ENCODE measurements at places on chromosomes 12 and 14. TPM values are rescaled to one million over a fixed set of nuclear protein-coding genes. Genes with fewer than 3 reads are reported as not detected.

The PIWIL1 gene
- total RNA-seq = not detected

The NOVA1 gene
- total RNA-seq = 4.5 TPM

The DNAH10 gene
- not detected for total RNA-seq

The NKX2-1 gene
- not detected for total RNA-seq

The IKZF4 gene
- 1.8 TPM for total RNA-seq

The KIF5A gene
- total RNA-seq = 0.10 TPM

The SLC2A14 gene
- total RNA-seq = not detected

The GPD1 gene
- 2.6 TPM for total RNA-seq

The HNF1A gene
- not detected for total RNA-seq

The ACRBP gene
- 0.58 TPM for total RNA-seq

The RDH5 gene
- 1.0 TPM for total RNA-seq

The C12orf54 gene
- total RNA-seq = not detected

The IFI27 gene
- total RNA-seq = 142 TPM

The MYF6 gene
- total RNA-seq = not detected

The TAS2R50 gene
- 0.15 TPM for total RNA-seq

The SERPINA12 gene
- not detected for total RNA-seq

The HOXC5 gene
- total RNA-seq = 0.12 TPM

The ADAM21 gene
- total RNA-seq = 0.19 TPM

GRCh38 chr12:57029457-57029856 lies 13.1 kb upstream of the TAC3 start:
- DNase-seq = no peak

DNA sequence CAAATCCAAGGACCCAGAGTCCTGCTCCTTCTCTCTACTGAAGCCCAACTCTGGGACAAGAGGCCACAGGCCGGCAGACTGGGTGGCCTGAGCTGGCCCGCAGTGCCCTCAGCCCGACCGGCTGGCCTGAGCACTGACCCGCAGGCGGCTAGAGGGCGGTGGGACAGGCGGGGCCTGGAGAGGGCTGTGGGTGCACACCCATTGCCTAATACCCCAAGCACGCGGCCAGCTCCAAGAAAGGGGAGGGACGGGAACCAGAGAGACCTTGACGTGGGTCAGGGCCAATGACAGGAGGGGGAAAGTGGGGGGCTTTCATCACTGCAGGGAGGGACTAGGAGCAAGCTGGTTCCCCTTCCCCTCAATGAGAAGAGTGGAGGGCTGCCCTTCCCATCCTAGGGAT lies 2.0 kb upstream of the WNT10B start:
- DNase-seq = no peak

DNA sequence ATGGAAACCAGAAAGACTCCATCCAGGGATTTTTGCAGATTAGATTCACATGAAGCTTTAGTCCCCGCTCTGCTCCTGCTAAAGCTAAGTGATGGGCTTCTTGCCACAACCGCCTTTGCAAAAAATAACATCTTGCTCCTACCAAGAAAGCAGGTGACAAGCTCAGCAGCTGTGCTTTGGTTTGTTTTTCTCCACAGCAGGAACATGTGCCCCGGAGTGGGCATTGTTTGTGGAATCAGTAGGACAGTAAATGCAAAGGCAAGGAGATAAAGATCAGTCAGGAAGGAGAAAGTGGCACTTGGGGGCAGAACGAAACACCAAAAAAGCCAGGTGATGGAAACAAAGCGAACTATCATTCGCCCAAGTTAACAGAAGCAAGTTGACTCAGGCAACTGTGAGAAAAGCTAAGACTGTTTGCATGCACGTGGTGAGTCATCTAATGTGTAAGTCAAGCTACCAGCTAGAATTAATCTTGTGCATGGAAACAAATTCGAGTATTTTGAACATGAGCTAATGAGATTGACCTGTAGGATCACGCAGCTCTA lies 165.5 kb upstream of the PLXNC1 start:
- no peak for DNase-seq

DNA sequence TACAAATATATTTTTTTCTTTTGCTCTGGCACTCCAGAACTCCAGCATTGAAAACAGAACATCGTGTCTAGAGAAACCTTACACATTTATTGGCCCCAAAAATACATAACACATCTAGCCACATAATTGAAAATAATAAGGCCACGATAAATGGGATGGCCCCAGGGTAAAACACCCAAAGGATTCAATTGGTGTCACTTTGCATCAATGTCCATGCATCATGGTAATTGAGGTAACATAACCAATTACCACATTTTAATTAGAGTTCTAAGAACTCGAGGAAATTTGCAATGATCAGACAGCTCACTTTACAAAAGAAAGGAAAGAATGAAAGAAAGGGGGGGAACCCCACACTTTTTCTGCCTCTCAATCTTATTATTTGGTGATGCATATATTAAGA lies 151.8 kb upstream of the NPAS3 start:
- DNase-seq = no peak

- no peak for DNase-seq
These were observed 56.3 kb upstream of the DAAM1 start for GRCh38 chr14:59131938-59132795.

GRCh38 chr14:63436286-63437098 lies 106.7 kb downstream of the PPP2R5E start:
- DNase-seq = no peak

GRCh38 chr14:72404106-72404774 lies 472.0 kb downstream of the RGS6 start:
- DNase-seq = no peak

DNA sequence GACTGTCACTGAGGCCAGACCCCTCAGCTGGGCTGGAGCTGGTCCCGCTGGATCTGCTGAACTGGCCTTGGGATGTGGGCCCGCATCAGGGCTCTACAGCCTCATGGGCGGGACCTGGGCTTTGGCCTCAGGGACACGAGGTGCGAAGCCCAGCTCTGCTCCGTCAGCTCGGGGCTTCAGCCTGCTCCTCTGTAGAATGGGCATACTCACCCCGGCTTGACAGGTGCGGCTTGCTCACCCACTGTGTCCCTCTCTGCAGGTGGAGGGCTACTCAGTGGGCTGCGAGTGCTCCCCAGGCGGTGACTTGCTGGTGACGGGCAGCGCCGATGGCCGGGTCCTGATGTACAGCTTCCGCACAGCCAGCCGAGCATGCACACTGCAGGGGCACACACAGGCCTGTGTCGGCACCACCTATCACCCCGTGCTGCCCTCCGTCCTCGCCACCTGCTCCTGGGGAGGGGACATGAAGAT lies 57.6 kb downstream of the BEGAIN start:
- DNase-seq = no peak

DNA sequence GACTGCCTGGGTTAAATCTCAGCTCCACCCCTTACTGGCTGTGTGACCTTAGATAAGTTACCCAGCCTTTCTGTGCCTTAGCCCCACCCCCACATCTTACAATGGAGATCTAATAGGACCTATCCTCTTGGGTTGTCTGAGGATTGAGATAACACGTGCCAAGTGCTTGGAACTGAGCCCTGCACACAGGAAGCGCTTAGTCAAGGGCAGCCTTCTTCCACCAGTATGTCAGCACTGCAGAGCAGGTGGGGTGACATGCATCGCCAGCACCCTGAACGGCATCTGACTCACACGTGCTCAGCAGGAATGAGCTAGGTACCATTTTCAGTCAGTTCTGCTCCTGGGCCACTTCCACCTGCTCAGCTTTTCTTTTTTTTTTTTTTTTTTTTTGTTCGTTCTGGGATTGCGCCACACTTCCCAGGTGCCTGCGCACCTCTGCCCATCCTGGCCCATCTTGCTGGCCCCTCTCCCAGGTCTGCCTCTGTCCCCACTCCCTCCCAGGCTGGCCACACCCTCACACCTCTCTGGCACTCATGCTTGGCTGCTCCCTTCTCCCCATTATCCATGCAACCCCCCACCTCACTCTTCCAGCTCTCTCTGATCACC lies 19.6 kb downstream of the LGMN start:
- no peak for DNase-seq

DNA sequence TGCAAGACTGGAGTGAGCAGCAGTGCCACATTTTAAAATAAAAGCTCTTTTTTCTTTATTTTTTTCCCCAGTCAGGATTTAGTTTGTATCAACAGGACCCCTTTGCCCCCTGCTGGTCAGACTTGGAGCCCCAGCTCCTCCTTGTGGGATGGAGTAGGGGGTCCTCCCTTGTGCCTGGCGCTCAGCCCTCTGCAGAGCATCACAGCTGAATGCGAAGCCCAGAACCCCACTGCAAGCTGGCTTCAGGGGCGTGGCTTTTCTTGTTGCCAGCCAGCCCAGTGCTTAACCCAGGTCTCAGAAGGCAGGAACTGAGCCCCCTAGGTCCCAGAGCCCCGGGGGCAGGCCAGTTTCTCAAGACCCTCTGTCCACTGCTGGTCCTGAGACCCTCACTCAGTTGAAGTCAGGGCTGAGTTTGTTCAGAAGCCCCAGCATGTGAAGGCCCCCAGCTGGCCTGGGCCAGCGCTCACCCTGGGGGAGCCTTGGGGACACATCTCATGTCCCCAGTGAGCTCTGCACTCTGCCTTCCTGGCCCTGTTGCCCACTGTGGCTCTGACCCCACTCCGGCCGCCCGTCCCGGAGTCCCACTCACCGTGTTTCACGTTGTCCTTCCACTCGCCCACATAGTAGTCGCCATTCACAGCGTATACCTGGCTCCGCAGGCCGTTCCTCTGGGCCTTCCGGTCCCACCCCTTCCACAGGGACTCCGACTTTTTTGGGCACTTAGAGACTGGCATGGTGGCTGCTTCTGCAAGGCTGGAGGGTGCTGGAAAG lies 519 bp downstream of the MORN3 start:
- no peak for DNase-seq

DNA sequence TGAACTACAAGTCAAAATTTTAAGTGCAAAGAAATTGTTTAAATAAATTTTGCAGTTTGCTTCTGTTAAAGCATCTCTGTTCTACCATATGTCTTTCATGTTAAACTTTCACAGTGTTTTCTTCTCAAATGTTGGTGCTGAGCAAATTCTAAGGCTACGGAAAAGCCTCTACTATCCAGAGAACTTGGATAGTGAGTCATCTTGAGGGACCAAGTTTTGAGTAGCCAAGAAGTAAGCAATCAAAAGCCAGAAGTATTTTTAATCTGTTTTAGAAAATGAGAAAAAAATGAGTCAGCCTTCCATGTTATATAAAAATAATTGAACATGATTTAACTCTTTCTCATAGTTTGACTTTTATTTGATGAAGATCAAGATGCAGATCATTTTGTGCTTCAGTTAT lies 3.3 kb downstream of the BRMS1L start:
- no peak for DNase-seq

DNA sequence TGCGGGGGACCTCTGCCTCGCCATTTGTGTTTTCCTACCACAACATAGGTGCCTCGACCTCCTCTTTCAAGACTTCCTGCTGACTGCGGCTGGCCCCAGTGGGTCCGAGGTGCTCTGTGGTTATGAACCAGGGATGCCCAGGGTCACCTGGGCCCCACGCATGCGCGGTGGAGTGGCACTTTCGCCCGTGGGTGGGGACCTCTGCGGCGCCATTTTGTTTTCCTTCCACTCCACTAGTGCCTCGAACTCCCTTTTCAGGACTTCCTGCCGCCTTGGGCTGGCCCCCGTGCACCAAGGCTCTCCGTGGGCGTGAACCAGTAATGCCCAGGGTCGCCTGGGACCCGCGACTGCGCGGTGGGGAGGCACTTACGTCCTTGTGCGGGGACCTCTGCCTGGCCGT lies 351.6 kb downstream of the ALG10 start:
- no peak for DNase-seq

DNA sequence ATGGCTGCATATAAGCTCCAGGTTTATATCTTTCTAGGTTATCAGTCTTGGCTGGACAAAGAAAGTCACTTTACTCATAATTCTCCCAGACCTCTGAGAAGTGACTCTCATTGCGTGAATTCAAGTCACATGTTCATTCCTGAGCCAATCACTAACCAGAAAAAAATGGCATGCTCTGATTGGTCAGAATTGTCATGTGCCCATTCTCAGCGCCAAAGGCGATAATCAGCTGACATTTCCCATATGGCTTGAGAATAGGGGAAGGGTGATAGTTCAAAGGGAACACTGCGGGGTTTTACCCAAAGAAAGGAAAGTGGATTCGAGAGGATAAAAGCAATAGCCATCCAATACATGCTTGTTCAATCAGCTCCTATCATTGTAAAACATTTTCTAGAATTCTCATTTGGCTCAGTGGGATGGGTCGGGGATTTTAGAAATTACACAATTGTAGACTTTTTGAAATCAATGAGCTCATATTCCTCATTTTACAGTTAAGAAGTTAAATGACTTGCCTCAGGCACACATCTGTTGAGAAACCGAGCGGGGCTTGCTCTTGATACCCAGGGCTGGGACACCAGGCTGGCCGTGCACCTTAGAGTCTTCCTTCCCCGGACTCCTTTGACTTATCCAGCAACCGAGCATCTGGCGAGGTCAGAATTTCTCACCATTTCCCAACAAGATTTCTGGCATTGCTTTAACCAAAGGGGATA lies 454.0 kb upstream of the TBX3 start:
- DNase-seq = no peak

GRCh38 chr14:75980856-75981255 lies 939 bp downstream of the TGFB3 start:
- no peak for DNase-seq

- no peak for DNase-seq
These were observed 42.9 kb upstream of the TESC start for GRCh38 chr12:117142094-117142493.

GRCh38 chr12:1977109-1977508 lies 27.1 kb downstream of the DCP1B start:
- DNase-seq = no peak

- no peak for DNase-seq
These were observed 467.8 kb downstream of the NRXN3 start for GRCh38 chr14:78637908-78638475.

GRCh38 chr12:74647256-74647655 lies 109.6 kb downstream of the ATXN7L3B start:
- DNase-seq = no peak

DNA sequence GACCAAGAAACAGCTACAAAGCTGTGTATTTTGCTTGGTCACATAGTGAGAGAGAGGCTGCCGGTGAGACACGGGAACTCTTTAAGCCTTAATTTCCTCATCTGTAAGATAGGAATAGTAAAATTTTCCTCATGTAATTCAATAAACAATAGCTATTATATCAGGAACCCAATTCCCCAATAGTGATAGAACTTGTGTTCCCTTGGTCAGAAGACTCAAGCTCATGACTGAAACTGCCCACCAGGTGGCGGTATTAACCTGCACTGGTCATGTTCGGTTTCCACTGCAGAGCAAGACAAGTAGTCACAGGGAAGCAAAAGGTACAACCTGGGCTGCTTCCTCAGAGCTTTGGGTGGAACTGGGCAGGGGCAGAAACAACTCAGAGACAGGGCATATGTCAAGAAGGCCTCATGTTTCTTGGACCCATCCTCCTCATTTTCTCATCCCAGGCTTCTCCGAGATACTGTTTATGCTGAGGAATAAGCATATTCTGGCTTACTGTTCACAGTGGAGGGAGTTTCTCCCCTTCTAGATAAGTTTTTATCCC lies 4.2 kb upstream of the AJUBA start:
- DNase-seq = no peak

GRCh38 chr14:99257122-99257672 lies 14.8 kb downstream of the BCL11B start:
- no peak for DNase-seq

GRCh38 chr12:22409377-22410164 lies 75.1 kb upstream of the ST8SIA1 start:
- DNase-seq = no peak

- DNase-seq = no peak
These were observed 59.1 kb downstream of the CCDC60 start for GRCh38 chr12:119393677-119394076.

All from glomerular endothelial cell (primary cell).